Natural killer cell (primary cell): ENCODE measurements at places on chromosomes 7 and 10. TPM values are rescaled to one million over a fixed set of nuclear protein-coding genes. Genes with fewer than 3 reads are reported as not detected.

The GPR85 gene
- total RNA-seq: not detected

The CAV2 gene
- not detected for total RNA-seq

The CYP2W1 gene
- not detected for total RNA-seq

The MEOX2 gene
- total RNA-seq: not detected

The BLOC1S2 gene
- 36.7 TPM for total RNA-seq

The PDAP1 gene
- total RNA-seq: 55.3 TPM

The KCNMA1 gene
- total RNA-seq: 0.63 TPM

The MACC1 gene
- 0.26 TPM for total RNA-seq

The LBX1 gene
- not detected for total RNA-seq

The FAM25G gene
- total RNA-seq: not detected

The FAM221A gene
- total RNA-seq: 5.7 TPM

The ASZ1 gene
- not detected for total RNA-seq

The ACTR3C gene
- 7.2 TPM for total RNA-seq

The AGAP4 gene
- total RNA-seq: 43.7 TPM

The KLLN gene
- 0.68 TPM for total RNA-seq

The CTAGE8 gene
- 0.33 TPM for total RNA-seq

The MLXIPL gene
- total RNA-seq: not detected

The TAS2R41 gene
- total RNA-seq: not detected

The TWIST1 gene
- not detected for total RNA-seq

The SUMF2 gene
- total RNA-seq: 130 TPM

The SND1 gene
- 188 TPM for total RNA-seq

The SLC39A12 gene
- not detected for total RNA-seq

The TMEM178B gene
- total RNA-seq: not detected

The IL6 gene
- total RNA-seq: 1.3 TPM

The NSUN6 gene
- 26.4 TPM for total RNA-seq

The PRKCQ gene
- 69.5 TPM for total RNA-seq

The GRID2IP gene
- 0.39 TPM for total RNA-seq

The POU6F2 gene
- total RNA-seq: 0.29 TPM

The ZNF365 gene
- 8.0 TPM for total RNA-seq

The ASB10 gene
- total RNA-seq: not detected

The GRM3 gene
- not detected for total RNA-seq

The FBXL13 gene
- total RNA-seq: 0.70 TPM

The PNLIPRP2 gene
- not detected for total RNA-seq

The NPVF gene
- not detected for total RNA-seq

The UFSP1 gene
- 1.3 TPM for total RNA-seq

The MNX1 gene
- total RNA-seq: not detected

The RPEL1 gene
- not detected for total RNA-seq
